Activated CD8-positive, alpha-beta memory T cell treated with anti-CD3 and anti-CD28 coated beads for 1 hour (primary cell): ENCODE measurements at places on chromosomes 4 and X.

GRCh38 chr4:95910749-95911148 lies 70.9 kb downstream of the PDHA2 start:
- no peak for DNase-seq

- DNase-seq: no peak
These were observed 47.6 kb downstream of the ABCG2 start for GRCh38 chr4:88110826-88111225.

- no peak for DNase-seq
These were observed 177.2 kb upstream of the TENM3 start for GRCh38 chr4:182066037-182066436.

DNA sequence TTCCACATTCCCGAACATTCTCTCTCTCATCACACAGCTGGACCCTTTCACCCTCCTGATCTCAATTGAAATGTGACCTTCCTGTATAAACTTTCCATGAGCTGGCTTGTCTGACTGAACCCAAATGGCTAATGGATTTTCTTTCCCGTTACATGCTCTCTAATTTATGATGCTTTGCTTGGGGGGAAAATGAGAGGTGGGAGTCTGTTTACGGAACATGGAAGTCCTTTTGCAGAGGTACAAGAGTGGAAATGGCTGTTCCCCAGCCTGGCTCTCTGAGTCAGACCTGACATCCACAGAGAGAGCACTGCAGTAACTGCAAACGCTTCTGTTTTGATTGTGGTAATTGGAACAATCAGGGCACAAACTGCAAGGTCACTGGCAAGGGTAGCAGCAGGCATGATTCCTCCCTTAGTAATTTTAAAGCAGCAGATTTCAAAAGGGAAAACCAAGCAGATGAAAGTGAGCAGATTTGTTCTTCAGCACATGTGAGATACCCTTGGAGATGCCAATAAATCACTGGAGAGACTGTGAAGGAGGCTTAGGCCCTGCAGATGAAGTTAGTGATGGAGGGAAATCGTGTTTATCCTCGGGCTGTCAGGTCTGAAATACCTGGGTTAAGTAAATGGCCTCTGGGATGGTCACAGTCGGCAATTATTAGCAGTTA lies 83.9 kb downstream of the SNCA start:
- no peak for DNase-seq

DNA sequence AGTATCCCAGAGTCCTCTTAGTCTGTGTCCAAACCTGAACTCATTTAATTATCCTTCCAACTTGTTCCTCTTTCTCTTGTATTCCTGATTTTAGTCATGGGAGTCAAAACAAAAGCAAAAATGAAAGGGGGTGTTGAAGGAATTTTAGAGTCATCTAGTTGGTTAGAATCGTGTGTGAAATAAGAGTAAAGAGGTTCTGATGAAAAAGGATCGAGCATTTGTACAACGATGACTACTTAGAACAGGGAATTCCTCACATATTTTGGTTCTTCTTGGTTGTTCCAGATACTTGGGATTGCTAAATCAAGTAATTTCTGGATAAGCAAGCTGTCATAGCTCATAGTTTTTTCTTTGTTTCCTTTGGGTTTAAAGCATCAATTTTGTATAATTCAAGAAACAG lies 194.4 kb downstream of the BCOR start:
- no peak for DNase-seq

GRCh38 chrX:110222497-110223257 lies 95.2 kb downstream of the AMMECR1 start:
- no peak for DNase-seq

GRCh38 chrX:41350150-41350975 lies 16.4 kb downstream of the DDX3X start:
- no peak for DNase-seq

- DNase-seq: no peak
These were observed 60.3 kb upstream of the KLF3 start for GRCh38 chr4:38603652-38604051.

- DNase-seq: no peak
These were observed 30.3 kb downstream of the INPP4B start for GRCh38 chr4:142815834-142816233.

DNA sequence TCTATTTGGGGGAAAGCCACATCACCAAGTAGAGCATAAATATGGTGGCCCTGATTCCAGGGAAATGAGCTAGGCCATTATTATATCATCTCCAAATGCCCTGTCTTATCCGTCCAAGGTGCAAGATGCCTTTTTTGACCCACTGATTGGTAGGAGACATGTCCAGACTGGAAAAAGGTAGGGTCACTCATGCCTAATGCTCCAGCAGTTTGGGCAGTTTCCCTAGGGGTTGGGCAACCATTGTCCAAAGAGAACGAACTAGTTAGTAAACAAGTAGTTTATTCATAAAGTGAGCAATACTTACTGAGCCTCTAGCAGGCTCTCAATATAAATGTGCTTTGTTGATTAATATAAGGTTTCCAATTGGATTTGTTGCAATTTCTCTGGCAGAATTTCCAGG lies 6.2 kb downstream of the FHDC1 start:
- no peak for DNase-seq

- DNase-seq: no peak
These were observed 44.2 kb downstream of the CLCN3 start for GRCh38 chr4:169664615-169665014.

DNA sequence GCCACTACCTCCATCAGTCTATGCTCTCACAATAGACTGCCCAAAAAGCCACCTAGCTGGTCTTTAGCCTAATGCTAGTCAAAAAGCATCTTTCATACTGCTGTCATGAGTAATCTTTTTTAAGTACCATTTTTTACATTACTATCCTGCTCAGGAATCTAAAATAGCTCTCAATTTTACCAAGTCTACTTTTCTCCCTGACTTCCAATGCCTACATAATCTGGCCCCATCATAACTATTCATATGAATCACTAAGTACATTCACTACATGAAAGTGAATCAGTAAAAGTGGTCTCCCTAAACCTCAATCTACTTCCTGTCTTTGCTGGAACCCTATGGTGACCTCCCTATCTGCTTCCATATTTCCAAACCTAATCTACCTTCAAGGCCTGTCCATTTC lies 105.9 kb downstream of the THOC2 start:
- DNase-seq: no peak

DNA sequence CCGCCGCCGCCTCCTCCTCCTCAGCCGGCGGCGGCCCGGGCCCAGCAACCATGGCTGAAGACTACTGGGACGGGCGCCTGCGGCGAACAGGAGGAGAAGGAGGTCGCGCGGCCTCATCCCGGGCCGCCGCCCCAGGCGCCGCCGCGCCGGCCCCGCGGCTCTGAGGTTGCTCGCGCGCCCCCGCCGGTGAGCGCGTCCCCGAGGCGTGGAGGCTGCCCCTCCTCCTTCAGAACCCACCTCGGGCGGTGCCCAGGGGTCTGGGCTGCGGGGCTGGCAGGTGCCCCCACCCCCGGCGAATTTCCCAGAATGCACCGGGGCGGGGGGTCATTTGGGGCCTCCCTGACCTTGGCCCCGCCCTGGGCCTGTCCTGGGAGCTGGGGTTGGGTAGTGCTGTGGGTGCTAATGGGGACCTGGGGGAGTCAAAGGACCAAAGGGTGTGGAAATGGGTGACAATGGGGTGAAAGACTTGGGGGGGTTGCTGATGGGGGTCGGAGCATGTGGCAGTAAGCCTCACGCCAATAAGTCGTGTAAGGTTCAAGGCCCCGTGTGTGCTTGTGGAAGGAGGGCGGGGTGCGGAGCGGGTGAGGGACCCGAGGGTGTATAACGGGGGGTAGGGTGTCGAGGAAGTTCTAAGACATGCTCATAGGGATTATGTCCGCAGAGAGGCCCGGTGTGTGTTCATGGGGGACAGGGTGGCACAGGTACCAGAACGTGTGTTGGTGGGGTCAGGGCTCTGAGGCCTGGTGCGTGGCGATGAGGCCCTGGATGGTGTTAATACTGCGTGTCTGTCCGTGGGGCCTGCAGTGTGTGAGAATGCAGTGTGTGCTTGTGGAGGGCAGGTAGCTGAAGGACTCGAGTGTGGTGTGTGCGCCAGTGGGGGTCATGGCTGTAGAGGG lies 687 bp downstream of the CDK16 start:
- no peak for DNase-seq

GRCh38 chrX:130825525-130825924 lies 77.5 kb downstream of the ENOX2 start:
- DNase-seq: no peak

- no peak for DNase-seq
These were observed 351.2 kb downstream of the ARHGAP24 start for GRCh38 chr4:85826060-85826678.

- DNase-seq: no peak
These were observed 71.4 kb upstream of the STIM2 start for GRCh38 chr4:26789208-26789607.

- DNase-seq: no peak
These were observed 179.3 kb downstream of the ADGRL3 start for GRCh38 chr4:61379406-61379805.

GRCh38 chr4:20430259-20430941 lies 178.7 kb downstream of the SLIT2 start:
- no peak for DNase-seq

DNA sequence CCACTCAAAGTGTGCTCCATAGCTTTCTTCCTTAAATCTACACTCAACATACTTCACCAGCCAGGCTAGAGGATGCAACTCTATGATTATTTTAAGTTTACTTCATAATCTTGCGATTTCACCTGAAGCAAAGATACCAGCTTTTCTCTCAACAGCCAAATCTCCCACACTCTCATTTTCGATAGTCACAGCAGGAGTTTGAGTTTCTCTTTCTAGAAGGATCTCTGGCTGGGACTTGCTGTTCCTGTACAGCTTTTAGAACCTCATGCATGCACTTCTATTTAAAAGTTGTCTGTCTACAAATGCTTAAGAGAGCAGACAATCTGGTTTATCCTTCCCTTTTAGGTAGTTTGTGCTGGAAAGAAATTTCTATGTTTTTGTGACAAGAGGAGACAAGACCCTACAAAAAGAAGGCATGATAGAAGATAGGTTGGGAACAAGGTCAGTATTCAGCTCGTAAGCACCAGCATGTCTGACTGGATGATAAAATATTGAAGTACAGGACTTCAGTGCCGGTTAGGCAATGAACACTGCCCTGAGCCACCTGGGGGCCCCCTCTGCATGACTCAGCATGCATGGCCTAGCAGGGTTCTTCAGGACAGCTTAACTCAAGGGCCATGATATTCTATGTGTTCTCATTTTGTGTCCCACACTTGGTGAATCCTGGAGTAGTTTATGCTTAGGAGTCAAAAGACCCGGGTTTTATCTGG lies 65.6 kb downstream of the ATXN3L start:
- no peak for DNase-seq

DNA sequence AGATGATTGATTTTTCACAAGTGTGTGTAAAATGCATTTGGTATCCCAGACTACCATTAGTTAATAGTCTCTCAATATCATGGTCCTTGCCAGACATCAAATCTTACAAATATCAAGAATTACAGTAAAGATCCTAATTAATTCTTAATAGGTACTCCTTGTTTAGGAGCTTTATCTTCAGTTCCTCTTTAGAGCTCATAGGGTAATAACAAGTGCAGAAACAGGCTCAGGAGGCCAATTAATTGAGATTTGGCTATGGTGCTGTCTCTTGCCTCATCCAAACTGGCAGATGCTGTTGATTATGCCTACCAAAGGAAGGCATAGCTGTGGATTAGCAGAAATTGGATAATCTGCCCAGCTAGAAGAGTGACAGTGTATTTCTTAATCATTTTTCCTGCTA lies 6.9 kb downstream of the MTMR1 start:
- DNase-seq: no peak

DNA sequence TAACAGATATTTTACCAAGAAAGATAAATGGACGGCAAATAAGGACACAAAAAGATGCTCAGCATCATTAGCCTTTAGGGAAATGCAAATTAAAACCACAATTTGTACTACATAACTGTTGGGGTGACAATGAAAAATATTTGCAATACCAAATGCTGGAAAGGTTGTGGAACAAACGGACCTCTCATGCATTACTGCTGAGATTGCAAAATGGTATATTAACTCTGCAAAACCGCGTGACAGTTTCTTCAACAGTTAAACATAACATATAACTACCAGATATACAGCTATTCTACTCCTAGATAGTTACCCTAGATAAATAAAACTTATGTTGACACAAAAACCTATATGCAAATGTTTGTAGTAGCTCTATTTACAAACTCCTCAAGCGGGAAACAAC lies 6.3 kb upstream of the OTC start:
- no peak for DNase-seq

DNA sequence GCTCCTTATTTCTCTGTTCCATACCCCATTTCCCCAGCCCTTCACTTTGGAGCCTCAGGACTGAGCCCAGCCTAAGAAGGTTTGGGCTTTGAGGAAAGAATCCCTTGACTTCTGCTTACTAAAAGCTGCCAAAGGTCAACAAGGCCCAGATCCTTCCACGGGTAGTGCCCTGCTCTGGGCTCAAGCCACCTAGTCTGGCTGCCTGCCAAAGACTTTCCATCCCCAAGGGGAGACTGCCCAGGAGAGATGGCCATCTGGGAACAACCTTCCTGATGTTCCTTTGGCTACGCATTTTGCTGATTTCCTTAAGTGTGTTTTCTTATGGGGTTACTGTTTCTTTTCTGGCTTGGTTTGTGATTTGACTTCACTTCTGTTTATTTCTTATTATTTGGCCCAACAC lies 49.8 kb upstream of the NDP start:
- no peak for DNase-seq

- no peak for DNase-seq
These were observed 273.0 kb downstream of the SLC7A11 start for GRCh38 chr4:137968956-137969678.

- no peak for DNase-seq
These were observed 66.8 kb upstream of the UCP1 start for GRCh38 chr4:140635606-140636005.

DNA sequence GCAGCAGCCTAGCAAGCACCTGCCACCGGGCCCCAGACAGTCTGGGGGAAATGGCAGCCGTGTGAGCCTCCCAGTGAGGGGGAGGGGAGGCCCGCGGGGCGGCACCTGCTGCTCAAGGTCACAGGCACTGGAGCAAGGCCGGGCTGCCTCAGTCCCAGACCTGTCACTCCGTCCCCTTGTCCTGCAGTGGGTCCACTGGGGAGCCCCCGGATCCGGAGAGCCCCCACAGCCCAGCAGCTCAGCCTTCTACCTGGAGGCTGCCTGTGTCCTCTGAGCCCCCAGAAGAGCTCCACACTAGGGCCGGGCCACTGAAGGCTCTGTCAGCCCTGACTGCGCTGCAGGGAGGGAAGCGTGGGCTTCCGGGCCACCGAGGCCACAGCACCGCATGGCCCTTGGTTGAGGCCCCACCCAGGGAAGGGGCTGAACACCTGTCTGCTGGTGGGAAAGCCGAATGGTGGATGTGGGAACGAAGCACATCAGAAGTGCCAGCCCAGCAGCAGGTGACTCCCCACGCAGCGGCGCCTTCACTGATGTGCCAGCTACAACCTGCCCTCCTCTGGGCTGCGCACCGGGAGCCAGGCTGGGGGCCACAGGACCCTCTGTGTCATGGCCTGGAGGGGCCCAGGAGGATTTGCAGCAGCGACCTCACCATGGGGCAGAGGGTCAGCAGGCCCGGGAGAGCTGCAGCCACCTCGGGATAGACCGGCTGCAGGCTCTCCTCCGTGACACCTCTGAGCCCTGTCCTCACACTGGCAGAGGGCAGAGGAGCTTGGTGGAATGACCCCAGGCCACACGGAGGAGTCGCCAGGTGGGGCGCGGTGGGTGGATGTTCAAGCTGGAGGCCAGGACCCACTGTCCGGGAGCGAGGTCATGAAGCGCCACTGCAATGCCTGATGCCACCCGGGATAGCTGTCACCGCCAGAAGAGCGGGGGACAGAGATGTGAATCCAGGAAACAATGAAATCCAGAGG lies 35.0 kb upstream of the MXD4 start:
- DNase-seq: no peak
